Neural crest cell (in vitro differentiated cells): ENCODE measurements at places on chromosomes 1 and 21.

- H3K27me3 ChIP-seq: no peaks in the 10 kb centered on the region
- H3K4me3 ChIP-seq: no peak overlapping the region
- H3K4me1 ChIP-seq: no peaks in the 10 kb centered on the region
- DNase-seq: no peak
- H3K27ac ChIP-seq: no peak overlapping the region
- peaks cover 10% of the 10 kb centered on the region for H3K36me3 ChIP-seq
Observed at GRCh38 chr1:227006226-227006796, 66.2 kb downstream of the COQ8A start.

- no peaks in the 10 kb centered on the region for H3K36me3 ChIP-seq
- peaks cover 1% of the 10 kb centered on the region for H3K4me1 ChIP-seq
- no peak overlapping the region for H3K27ac ChIP-seq
- no peaks in the 10 kb centered on the region for H3K27me3 ChIP-seq
- no peak for DNase-seq
Observed at GRCh38 chr1:228172591-228173527, 7.3 kb downstream of the IBA57 start.

GRCh38 chr1:207155028-207155427 is 51.0 kb downstream of the C4BPA start:
- no peaks in the 10 kb centered on the region for H3K4me1 ChIP-seq
- peaks cover 2% of the 10 kb centered on the region for H3K27me3 ChIP-seq
- H3K36me3 ChIP-seq: peaks cover 2% of the 10 kb centered on the region
- no peak overlapping the region for H3K27ac ChIP-seq
- no peak overlapping the region for H3K4me3 ChIP-seq
- no peak for DNase-seq

GRCh38 chr21:35730325-35730724 is 330.0 kb downstream of the SETD4 start:
- no peak overlapping the region for H3K4me3 ChIP-seq
- peaks cover 6% of the 10 kb centered on the region for H3K36me3 ChIP-seq
- no peak for DNase-seq
- no peak overlapping the region for H3K27ac ChIP-seq

DNA sequence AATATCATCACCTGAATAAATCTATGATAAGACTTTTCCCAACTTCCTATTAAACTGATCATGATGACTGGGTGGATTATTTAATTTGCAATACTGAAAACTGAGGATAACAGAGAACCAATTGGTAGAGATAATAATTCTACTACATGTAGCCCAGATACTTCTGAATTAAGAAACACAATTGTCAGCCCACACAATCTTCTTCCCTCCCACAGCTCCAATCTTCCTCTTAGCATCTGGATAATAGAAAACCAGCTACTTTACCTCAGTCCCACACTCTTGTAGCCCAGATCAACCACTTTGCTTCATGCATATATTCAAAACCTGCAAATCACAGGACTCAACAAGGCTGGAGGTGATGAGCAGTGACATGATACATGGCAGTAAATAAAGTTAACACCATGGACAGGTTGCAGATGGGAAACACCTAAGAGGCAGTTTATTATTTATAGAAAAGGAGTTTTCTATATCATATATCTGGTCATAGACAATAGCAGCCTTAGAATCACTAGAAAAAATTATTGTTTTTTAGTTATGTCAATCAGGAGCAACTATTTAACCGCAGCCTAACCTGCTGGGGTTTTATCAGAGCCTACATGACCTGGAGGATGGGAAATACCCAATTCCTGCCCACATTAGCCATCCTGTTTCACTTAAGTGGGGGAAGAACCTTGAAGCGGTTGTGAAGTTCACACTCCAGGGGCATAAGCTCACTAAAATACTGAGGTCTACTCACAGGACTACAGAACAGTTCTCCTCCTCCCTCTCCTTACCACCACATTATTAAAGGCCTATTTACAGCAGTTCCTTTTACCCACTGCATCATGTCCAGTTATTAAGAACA is 16.7 kb downstream of the FRRS1 start:
- no peak overlapping the region for H3K27ac ChIP-seq
- H3K27me3 ChIP-seq: no peaks in the 10 kb centered on the region
- no peaks in the 10 kb centered on the region for H3K4me1 ChIP-seq

DNA sequence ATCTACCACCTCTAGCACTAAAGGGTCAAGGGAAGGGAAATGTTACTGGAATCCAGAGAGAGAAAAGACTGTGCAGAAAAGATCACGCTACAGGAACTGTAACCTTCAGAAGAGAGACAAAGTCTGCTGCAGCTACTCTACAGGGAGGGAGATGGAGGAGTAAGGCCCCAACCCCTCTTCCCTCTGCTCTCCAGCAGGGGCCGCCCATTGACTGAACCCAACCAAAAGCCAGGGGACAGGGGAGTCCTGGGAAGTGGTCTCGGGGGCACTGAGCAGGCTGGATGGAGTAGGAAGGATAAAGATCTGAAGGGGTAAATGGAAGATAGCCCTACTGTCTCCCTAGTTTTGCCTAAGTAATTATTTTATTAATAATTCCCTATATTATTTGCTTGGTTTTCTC is 72.8 kb upstream of the NR5A2 start:
- no peaks in the 10 kb centered on the region for H3K27me3 ChIP-seq
- H3K36me3 ChIP-seq: no peaks in the 10 kb centered on the region
- peak; percentile 18 for DNase-seq
- H3K4me3 ChIP-seq: no peak overlapping the region

DNA sequence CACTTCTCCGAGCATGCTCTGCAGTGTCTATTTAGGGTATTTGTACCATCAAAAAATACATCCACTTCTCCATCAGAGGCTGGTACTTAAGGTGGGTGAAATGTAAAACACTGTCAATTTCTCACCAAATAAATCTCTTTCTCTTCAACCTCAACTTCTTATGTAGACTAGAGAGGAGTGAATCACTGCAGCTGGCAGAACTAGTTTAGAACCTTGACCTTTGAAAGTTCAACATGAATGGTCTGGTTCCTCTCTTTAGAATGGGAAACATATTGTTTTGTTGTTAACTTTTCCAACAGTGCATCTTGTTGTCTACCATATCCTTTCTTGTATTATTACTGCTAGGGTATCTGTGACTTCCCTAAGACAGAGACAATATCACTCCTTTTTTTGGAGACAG is 20.1 kb upstream of the SLC44A5 start:
- DNase-seq: no peak
- no peaks in the 10 kb centered on the region for H3K27me3 ChIP-seq
- no peaks in the 10 kb centered on the region for H3K36me3 ChIP-seq
- H3K4me1 ChIP-seq: peaks cover 23% of the 10 kb centered on the region

- DNase-seq: no peak
- peaks cover 69% of the 10 kb centered on the region for H3K4me1 ChIP-seq
- H3K27ac ChIP-seq: peak overlapping the region; percentile 83
Observed at GRCh38 chr1:156126043-156126629, 11.6 kb downstream of the LMNA start.

GRCh38 chr1:212205843-212206242 is 79.4 kb upstream of the PPP2R5A start:
- H3K36me3 ChIP-seq: no peaks in the 10 kb centered on the region
- no peak overlapping the region for H3K27ac ChIP-seq
- no peak overlapping the region for H3K4me3 ChIP-seq

- H3K4me1 ChIP-seq: peaks cover 12% of the 10 kb centered on the region
- H3K27me3 ChIP-seq: no peaks in the 10 kb centered on the region
- H3K36me3 ChIP-seq: peaks cover 25% of the 10 kb centered on the region
- H3K4me3 ChIP-seq: no peak overlapping the region
- H3K27ac ChIP-seq: no peak overlapping the region
- DNase-seq: no peak
Observed at GRCh38 chr1:154213274-154213673, 7.1 kb upstream of the CFAP141 start.

DNA sequence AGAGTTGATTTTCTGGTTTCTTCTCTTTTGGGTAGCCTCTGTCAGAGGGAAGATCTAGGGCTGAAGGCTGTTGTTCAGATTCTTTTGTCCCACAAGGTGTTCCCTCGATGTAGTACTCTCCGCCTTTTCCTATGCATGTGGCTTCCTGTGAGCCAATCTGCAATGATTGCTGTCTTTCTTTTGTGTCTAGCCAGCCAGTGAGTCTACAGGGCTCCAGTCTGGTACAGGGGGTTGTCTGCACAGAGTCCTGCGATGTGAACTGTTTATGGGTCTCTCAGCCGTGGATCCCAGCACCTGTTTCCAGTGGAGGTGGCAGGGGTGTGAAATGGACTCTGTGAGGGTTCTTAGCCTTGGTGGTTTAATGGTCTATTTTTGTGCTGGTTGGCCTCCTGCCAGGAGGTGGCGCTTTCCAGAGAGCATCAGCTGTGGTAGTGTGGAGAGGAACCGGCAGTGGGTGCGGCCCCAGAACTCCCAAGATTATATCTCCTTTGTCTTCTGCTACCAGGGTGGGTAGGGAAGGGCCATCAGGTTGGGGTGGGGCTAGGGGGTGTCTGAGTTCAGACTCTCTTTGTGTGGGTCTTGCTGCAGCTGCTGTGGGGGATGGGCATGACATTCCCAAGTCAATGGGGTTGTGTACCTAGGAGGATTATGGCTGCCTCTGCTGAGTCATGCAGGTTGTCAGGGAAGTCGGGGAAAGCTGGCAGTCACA is 81.3 kb upstream of the C21orf91 start:
- no peak overlapping the region for H3K4me3 ChIP-seq
- peaks cover 8% of the 10 kb centered on the region for H3K36me3 ChIP-seq
- no peaks in the 10 kb centered on the region for H3K4me1 ChIP-seq
- H3K27ac ChIP-seq: peak overlapping the region; percentile 72
- DNase-seq: no peak

- no peak overlapping the region for H3K4me3 ChIP-seq
- no peak overlapping the region for H3K27ac ChIP-seq
- no peaks in the 10 kb centered on the region for H3K27me3 ChIP-seq
Observed at GRCh38 chr1:21297975-21298374, 7.7 kb upstream of the ECE1 start.

- peaks cover 29% of the 10 kb centered on the region for H3K4me1 ChIP-seq
- no peak for DNase-seq
- peaks cover 27% of the 10 kb centered on the region for H3K36me3 ChIP-seq
- H3K4me3 ChIP-seq: no peak overlapping the region
- peak overlapping the region; percentile 70 for H3K27ac ChIP-seq
- no peaks in the 10 kb centered on the region for H3K27me3 ChIP-seq
Observed at GRCh38 chr1:231950331-231951128, 323.9 kb downstream of the DISC1 start.

GRCh38 chr1:160646711-160647328 is at the start of gene SLAMF1:
Gene SLAMF1, minus strand, starts transcription at chr1:160647044. Its CDS starts 99 bp downstream, at chr1:160646945.
- H3K4me3 ChIP-seq: no peak within 1 kb of the TSS
- H3K27me3 ChIP-seq: peaks cover 3% of the 10 kb centered on the region
- H3K27ac ChIP-seq: no peak within 1 kb of the TSS
- peaks cover 2% of the 10 kb centered on the region for H3K4me1 ChIP-seq
- no peaks in the 10 kb centered on the region for H3K36me3 ChIP-seq

- no peak overlapping the region for H3K4me3 ChIP-seq
- peaks cover 5% of the 10 kb centered on the region for H3K27me3 ChIP-seq
- H3K4me1 ChIP-seq: peaks cover 5% of the 10 kb centered on the region
Observed at GRCh38 chr1:181386951-181387350, 96.4 kb upstream of the CACNA1E start.

GRCh38 chr1:72280711-72281110 is 1.6 kb downstream of the NEGR1 start:
- DNase-seq: no peak
- H3K36me3 ChIP-seq: no peaks in the 10 kb centered on the region

DNA sequence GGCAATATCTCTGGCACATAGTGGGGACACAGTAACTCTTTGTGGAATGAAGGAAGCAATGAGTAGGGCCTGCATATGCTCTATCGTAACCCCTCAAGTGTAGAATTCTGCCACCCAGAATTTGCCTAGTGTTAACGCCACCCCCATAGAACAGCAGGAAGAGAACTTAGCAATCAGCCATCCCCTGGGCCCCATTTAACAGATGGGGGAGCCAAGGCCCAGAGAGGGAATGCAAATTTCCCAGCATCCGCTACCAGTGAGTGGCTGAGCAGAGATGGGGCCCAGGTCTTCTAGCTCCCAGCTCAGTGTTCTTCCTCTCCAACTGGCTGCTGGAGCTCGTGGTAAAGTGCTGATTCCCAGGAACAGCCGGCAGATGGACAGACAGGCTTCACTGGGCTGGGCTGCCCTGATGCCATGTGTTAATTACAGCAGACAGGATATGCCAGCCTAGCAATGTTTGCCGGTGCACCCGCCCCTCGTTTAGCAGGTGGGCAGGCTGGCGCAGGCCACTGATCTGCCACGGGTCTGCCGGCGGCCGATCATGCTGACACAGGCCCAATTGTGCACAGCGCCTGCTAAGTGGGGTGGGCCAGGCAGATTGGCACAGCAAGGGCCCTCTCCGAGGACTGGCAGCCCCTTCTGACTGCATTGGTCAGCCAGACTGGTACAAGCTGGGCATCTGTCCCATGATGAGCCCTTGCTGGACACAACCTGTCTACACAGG is 171.9 kb downstream of the IGSF21 start:
- no peaks in the 10 kb centered on the region for H3K36me3 ChIP-seq
- DNase-seq: no peak

- no peak overlapping the region for H3K4me3 ChIP-seq
- no peaks in the 10 kb centered on the region for H3K27me3 ChIP-seq
- H3K27ac ChIP-seq: peak overlapping the region; percentile 5
- no peak for DNase-seq
- H3K4me1 ChIP-seq: peaks cover 35% of the 10 kb centered on the region
Observed at GRCh38 chr21:31128234-31128633, 90.0 kb upstream of the KRTAP19-8 start.

GRCh38 chr1:240349695-240350094 is 258.0 kb downstream of the FMN2 start:
- H3K4me1 ChIP-seq: peaks cover 5% of the 10 kb centered on the region
- DNase-seq: no peak
- H3K4me3 ChIP-seq: no peak overlapping the region

DNA sequence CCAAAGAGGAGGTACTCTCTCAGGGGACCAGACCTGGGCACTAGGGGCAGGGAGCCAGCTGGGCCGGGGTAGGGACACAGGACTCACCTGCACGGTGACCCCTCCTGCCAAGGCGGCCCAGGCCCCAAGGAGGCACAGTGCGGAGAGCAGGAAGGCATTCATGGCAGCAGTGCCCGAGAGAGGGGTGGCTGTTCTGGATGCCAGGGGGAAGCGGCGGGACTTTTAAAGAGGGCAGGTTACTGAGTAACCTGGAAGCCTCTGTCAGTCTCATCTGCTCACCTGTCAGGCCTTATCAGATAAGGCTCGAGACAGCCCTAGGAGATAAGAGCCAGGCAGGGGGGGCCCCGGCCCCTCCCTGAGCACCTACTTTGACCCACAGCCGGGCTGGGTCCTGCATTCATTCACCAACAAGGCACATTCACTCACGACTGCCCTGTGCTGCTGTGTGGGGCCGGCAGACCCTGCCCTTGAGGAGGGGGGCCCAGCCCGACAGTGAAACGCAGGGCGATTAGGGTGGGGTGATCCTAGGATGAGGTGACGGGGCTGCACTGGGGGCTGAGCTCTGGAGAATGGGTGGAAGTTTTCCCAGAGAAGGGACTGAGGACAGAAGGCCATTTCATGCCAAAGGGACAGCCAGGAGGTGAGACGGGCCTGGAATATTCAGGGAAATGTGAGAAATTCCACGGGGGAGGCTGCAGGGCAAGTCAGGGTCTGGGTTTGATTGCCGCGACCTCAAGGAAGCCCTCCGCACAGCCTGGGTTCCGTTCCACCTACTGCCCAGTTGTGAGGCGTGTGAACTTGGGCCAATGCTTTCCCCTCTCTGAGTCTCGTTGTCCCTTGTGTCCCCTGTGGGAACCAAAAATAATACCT is at the start of gene GUCA2A:
Gene GUCA2A (minus strand): TSS at position 195 of the 870 bp plus-strand sequence. CDS start 33 bp downstream, at position 162.
- no peak within 1 kb of the TSS for H3K4me3 ChIP-seq
- peaks cover 4% of the 10 kb centered on the region for H3K36me3 ChIP-seq
- H3K4me1 ChIP-seq: peaks cover 8% of the 10 kb centered on the region
- H3K27ac ChIP-seq: no peak within 1 kb of the TSS

- H3K4me3 ChIP-seq: no peak overlapping the region
- no peaks in the 10 kb centered on the region for H3K4me1 ChIP-seq
- H3K27ac ChIP-seq: no peak overlapping the region
Observed at GRCh38 chr21:44834951-44835646, 17.2 kb upstream of the SUMO3 start.
